ENCODE measurements at places on chromosomes 4 and X. TPM values are rescaled to one million over a fixed set of nuclear protein-coding genes. Genes with fewer than 3 reads are reported as not detected.

The SLC6A14 gene
- not detected for total RNA-seq

The FGF13 gene
- total RNA-seq = 91.7 TPM

The MGAT4D gene
- total RNA-seq = not detected

The CAPN6 gene
- 0.31 TPM for total RNA-seq

The CENPE gene
- total RNA-seq = 9.7 TPM

The SAGE1 gene
- total RNA-seq = not detected

The FRMPD3 gene
- total RNA-seq = 5.6 TPM

The CSAG1 gene
- total RNA-seq = not detected

The PPP1R2C gene
- not detected for total RNA-seq

The DYNLT3 gene
- total RNA-seq = 20.7 TPM

The CT45A10 gene
- total RNA-seq = not detected

The SH2D1A gene
- total RNA-seq = not detected

The EXOSC9 gene
- total RNA-seq = 27.9 TPM

The FHDC1 gene
- 7.2 TPM for total RNA-seq

The CDX4 gene
- not detected for total RNA-seq

The MAGEA6 gene
- not detected for total RNA-seq

The SLIT2 gene
- total RNA-seq = 17.2 TPM

The MBNL3 gene
- total RNA-seq = 3.1 TPM

The KLKB1 gene
- total RNA-seq = not detected

The HSD17B13 gene
- 0.94 TPM for total RNA-seq

The NR3C2 gene
- total RNA-seq = 17.8 TPM

Measured in parietal lobe (tissue), 2 donors.